Tibial nerve (tissue), 4 donors: ENCODE measurements at places on chromosomes 4 and X.

DNA sequence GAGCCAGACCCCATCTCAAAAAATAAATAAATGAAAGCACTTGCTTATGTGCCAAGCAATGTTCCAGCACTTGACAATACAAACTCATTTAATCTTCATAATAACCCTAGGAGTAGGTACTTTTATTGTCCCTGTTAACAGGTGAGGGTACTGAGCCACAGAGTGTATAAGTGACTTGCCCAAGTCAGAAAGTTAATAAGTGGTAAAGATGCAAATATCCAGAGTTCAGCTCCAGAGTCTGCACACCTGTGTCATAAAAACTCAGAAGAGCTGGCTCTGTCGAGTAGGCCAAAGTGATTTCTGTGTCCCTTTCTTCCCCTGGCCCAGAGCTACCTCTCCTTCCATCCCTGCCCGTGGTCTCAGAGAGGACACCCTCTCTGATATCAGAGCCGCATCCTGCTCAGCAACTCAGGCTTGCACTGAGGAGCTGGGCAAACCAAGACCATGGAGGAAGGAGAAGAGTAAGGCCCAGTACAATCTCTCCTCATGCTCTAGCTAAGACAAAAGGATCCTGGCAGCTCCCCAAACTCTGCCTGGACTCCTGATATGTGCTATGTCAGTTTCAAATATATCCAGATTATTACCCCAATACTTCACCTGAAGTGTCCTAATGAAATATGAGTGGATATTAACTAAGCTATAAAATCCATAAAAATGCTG lies 136.3 kb downstream of the HS6ST2 start:
- no peak for DNase-seq

DNA sequence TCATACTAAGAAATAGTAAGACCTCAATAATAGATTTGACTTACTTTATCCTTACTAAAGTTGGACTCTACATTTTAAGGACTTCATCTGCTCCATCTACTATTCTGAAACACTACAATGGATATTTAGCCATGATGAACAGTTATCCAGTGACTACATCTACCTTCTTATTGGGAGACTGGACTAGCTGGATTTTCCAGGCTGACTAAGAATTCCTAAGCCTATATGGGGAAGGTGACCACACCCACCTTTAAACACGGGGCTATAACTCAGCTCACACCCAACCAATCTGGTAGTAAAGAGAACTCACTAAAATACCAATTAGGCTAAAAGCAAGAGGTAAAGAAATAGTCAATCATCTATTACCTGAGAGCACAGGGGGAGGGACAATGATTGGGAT lies 1438.4 kb downstream of the TECRL start:
- no peak for DNase-seq

DNA sequence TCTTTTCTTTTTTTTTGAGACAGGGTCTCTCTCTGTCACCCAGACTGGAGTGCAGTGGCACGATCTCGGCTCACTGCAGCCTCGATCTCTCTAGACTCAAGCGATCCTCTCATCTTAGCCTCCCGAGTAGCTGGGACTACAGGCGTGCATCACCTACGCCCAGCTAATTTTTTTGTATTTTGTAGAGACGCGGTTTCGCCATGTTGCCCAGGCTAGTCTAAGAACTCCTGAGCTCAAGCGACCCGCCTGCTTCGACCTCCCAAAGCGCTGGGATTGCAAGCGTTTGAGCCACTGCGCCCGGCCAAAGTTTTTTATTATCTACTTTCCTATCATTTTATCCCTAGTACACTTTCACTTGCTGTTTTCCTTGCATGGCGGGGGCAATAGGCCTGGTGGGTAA lies 1.4 kb downstream of the UBA6 start:
- no peak for DNase-seq

GRCh38 chr4:184815046-184815877 lies 10.5 kb downstream of the ACSL1 start:
- DNase-seq, result peak; percentile 48

DNA sequence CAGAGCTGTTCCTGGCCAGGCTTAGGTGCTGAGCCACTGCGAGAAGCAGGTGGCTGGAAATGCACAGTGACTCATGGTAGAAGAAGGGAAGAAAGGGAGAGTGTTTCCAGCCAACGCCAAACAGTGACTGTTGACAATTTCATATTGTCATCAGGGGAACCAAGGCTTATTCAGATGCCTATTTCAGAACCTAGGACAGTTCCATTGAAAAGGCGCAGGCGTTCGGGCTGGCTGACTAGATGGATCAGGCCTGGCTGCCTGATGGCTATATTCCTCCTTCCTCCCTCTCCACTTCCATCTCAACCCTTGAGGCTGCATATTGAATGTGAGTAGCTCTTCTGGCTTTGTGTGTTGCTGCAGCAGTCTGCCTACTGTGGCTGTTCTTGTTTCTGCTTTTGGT lies 73.0 kb upstream of the FRMPD4 start:
- no peak for DNase-seq

DNA sequence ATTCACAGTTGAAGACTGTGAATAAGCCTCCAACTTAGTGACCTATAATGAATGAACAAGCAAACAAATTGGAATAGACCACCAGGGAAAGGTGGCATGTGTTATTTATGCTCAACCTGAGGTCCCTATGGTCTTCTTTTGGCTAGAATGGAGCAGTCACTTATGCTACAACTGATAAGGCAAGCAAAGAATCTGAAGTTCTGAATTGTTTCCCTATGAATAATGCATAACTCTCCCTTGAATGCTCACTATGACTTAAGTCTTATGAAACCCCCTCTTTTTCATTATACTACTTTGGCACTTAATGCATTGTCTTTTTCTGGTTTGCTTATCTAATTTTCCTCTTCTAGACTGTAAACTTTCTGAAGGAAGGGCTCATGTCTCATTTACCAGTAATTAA lies 2.6 kb downstream of the GIMD1 start:
- no peak for DNase-seq

DNA sequence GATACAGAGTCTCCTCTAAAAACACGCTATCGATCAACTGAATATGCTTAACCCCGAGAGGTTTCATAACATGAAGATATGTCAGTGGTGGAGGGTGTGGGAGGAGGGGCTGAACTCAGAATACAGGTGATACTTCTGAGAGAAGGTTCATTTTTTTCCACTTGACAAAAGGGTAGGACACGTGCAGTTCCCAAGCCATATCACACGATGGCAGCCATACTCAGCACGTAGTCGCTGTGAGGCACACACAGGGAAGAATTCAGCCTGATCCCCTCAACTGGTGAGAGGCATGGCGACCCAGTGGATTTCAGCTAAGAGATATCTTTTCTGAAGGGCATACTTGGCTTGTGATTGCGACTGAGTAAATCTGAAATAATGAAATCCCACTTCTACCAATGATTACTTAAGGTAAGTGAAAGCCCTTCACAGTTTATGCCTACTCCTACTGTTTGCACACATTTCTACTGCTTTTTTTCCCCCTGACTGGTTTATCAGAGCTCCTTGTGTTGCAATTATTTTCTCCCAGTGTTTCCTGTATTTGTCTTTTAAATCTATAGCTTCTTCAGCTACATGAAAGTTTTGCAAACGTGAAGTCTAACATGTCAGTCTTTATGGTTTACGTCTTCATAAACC lies 133.1 kb downstream of the CORIN start:
- no peak for DNase-seq

- DNase-seq, result no peak
Measured at GRCh38 chr4:44760142-44760898, 34.0 kb upstream of the GNPDA2 start.
